ENCODE measurements at places on chromosomes 7 and 10. TPM values are rescaled to one million over a fixed set of nuclear protein-coding genes. Genes with fewer than 3 reads are reported as not detected.

DNA sequence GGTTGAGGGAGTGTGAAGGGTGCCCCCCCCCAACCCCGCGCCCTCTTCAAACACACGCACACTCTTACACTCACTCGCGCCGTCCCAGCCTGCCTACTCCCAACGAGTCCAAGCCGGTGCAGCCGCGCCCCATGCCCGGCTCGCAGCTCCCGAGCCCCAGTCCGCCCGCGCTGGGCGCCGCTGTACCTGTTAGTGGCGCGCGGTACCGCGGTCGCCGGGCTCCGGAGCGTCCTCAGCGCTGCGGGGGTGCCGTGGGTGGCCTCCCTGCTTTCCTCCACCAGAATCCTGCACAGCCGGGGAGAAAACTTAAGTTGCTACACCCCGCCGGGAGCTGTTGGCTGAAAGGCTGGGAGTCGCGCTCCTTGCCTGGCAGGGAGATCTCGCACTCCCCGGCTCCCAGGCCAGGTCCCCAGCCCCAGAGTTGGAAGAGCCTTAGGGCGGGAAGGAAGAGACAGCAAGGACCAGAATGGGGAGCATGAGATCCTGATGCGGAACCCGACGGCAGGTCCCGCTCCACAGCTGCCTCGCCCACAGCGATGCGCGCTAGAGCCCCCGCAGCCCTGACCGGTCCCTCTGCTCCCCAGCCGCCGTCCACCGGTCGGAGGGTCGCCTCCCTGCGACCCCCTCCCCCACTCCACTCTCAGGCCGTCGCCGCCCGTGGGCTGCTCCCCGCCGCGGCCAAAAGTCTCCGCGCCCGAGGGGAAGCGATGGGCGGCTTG is 863 bp downstream of the ST8SIA6 start:
- H3K27me3 ChIP-seq: peaks cover 9% of the 10 kb centered on the region
- peaks cover 9% of the 10 kb centered on the region for H3K36me3 ChIP-seq
- no peak for DNase-seq

DNA sequence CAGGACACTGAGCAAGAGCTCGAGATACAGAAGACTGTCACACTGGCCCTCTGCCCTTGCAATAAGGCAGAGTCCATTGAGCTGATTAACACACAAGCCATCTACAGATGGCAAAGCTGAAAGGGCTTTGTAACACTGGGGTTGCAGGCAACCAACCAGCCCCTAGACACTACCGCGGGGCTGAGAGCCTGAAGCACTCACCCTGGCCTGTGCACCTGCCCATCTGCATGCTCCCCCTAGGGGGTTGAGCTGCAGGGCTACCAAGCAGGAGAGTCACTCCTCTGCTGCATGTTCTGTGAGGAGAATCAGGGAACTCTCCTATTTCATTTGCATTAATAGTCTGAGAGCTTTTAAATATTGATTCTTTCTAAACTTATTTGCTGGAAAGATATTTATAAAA is 128.1 kb upstream of the VIPR2 start:
- no peak for DNase-seq
- H3K4me1 ChIP-seq: no peaks in the 10 kb centered on the region
- H3K27ac ChIP-seq: no peak overlapping the region
- H3K27me3 ChIP-seq: no peaks in the 10 kb centered on the region
- H3K4me3 ChIP-seq: no peak overlapping the region

PODXL gene
- 11.9 TPM for total RNA-seq

GRCh38 chr7:155461631-155462030 is 3.7 kb downstream of the EN2 start:
- H3K36me3 ChIP-seq: no peaks in the 10 kb centered on the region
- H3K4me3 ChIP-seq: no peak overlapping the region
- H3K27me3 ChIP-seq: peaks cover 57% of the 10 kb centered on the region
- no peak overlapping the region for H3K27ac ChIP-seq

H2AZ2 gene
- 126 TPM for total RNA-seq

DDC gene
- total RNA-seq: not detected
